ELF-1 (cell line): ENCODE measurements at places on chromosomes 7 and 10.

DNA sequence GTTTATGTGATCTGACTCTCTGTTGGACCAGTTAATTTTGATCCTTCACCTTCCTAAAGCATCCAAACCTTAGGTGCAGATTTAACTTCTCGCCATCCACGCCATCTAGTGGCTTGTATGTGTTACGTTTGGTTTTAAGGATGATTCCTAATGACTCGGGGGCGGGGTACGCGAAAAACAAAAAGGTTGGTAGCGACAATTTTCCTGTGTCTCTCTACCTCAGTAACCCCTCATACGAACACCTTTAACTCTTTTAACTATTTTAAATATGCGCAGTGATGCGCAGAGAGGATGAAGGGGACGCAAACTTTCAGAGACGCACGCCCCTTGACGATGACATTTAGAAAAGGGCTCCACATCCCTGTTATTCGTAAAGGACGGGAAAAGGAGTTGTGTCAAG, 714 bp upstream of the KCND2 start:
- DNase-seq = peak; percentile 55

DNA sequence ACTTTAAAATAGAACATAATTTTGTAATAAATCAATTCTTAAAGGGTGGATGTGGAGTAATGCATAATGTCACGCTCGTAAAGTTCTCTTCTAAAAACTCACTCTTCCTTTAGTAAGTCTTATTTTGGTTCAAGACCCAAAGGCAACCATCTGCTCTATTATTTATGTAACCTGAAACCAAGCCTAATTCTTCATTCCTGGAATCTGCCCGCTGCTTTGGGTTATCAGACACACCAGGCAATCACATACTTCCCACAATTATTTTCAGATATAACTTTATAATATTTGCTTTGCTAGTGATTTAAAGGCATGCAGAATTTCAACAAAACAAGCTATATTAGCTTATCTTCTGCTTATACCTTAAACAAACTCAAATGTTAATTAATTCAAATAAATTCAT, 39.0 kb downstream of the RAB11FIP2 start:
- DNase-seq = no peak

DNA sequence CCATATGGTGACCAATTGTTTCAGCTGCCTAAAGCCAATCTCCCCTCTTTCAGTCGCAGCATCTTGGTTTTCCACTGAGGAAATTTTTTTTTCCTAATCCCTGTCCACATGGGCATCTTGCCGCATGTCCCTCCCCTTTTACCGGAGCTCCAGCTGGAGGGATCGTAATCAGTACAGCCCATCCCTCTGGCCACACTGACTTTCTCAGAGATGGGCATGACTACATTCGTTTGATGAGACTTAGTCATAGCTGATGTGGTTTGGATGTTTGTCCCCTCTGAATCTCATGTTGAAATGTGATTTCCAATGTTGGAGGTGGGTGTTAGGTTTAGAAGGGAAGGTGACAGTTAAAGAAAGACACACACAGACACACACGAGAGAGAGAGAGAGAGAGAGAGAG, 186.8 kb upstream of the CXCL12 start:
- DNase-seq = no peak

DNA sequence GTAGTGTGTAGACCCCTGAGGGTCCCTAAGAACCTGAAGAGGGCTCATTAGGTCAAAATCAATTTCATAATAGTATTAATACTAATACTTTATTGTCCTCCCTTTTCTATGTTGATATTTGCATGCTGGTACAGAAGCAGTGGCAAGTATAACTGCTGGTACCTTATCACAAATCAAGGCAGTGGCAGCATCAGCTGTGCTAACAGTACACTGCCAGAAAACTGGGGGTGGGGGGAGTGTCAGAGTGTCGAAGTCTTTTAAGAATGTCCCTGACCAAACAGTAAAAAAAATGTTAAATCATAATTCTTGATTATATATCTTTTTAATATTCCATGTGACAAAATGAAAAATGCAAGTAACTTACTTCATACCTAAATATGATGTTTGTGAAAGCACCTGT, 716.9 kb downstream of the MAGI2 start:
- DNase-seq = no peak

- DNase-seq = no peak
These were observed 111.5 kb downstream of the PLCE1 start for GRCh38 chr10:94105226-94105625.

DNA sequence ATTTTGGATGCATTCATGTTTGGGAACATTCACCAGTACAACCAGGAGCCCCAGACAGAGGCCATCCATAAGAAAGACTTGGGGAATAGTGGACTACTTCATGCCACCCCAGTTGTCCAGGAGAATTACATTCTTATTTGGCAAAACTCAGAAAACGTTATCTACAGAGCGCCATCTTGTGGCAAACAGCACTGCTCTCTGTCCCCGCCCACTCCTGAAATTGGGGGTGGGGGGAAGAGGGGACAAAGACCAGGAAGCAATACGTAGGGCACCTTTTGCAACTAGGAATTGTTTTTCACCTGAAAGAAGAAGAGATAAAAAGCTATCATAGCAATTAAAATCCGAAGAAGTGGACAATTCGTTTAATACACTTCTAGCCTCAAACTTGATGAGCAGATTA, 134.6 kb upstream of the MGMT start:
- peak; percentile 81 for DNase-seq

GRCh38 chr7:106199813-106200364, 84.9 kb downstream of the NAMPT start:
- DNase-seq = no peak

- no peak for DNase-seq
These were observed 192.4 kb upstream of the DKK1 start for GRCh38 chr10:52121688-52122087.

DNA sequence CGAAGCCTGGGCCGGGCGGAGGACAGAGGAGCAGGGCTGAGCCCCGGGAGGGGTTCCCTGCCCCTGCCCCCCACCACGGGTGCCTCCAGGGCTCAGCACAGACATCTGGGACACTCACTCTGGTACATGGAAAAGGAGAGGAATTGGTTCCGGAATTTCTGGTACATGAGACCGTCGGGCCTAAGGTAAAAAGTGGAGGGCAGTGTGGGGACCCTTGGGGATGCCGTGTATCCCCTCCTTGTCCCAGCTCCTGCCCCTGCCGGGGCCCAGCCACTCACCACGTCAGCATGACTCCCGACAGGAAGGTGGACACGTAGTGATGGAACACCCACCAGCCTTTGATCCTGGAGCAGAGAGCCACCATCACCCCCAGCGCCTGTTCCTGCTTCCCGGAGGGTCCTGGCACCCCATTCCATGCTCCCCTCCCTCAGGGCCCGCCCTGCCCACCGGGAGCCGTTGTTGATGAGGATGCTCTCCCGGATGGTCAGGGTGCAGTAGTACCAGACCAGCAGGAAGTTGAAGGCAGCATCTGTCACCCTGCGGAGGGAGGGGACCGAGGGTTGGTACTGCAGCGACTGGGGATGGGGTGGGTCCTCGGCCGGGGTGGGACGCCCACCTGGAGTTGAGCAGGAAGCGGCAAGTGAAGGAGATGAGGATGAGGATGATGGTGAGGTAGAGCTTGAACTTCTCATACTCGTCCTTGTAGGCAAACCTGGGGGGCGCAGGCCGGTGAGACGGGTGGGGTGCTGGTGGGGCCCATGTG, 6.4 kb downstream of the TMEM120A start:
- no peak for DNase-seq

- no peak for DNase-seq
These were observed 198.8 kb downstream of the GRID1 start for GRCh38 chr10:86167762-86168128.

DNA sequence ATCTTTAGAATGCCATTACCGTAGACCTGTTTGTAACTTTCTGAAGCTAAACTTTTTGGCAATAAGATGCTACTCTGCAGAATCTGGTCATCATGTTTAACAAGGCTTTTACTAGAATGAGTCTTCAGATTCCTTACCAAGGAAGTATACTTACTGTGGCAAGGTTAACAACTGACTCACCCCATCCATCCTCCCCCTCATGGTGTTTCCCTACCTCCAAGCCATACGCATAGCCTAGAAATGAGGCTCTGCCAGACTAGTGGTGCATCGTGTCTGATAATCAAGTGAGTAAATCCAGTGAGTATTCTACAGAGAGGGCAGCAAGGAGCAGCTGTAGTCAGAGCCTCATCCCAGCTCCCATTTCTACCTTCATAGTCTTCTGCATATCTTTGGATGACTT, 223.6 kb downstream of the IPMK start:
- no peak for DNase-seq

DNA sequence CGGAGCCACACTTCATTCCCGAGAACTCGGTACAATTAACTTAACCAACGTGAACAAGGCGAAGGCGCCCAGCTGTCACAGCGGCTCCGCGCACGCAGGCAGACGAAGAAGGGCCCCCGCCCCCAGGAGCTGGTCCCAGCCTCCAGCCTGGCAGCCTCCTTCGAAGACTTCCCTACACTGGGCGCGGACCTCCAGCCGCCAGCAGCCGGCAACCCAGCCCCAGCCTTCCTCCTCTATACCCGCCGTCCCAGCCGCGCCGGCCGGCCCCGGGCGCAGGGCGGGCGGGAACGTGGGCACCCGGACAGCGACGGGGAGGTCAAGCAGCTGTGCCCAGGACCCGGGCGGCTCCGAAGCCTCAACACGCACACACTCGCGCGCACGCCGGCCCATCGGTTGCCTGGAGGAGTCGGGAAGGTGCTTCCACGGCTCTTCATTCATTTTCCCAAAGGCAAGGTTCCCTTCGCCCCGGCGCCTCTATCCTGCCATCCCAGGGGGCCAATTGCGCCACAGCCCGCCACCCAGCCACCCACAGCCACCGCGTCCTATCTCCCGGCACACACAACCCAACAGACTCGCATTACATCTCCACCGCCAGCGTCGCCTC, 1.6 kb downstream of the CHST15 start:
- peak; percentile 60 for DNase-seq

DNA sequence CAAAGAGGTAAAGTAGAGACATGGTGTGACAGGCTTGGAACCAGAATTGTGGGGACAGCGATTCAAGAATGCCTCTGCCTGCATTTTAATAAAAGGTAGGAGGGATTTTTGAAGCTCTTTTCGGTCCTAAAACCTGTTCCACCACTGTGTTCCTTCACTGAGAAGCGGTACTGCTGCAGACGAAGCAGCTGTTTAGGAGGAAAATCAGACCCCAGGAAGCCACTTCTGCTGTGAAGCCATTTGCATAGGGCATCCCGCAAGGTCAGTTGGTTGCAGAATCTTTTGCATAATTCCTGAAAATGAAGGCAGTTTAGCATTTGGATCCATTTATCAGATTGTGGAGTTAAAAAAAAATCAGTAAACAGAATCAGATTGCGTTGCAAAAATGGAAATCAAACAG, 183.3 kb upstream of the PRKCQ start:
- peak; percentile 7 for DNase-seq

GRCh38 chr10:35451151-35452016, 115.1 kb downstream of the CCNY start:
- DNase-seq = no peak

DNA sequence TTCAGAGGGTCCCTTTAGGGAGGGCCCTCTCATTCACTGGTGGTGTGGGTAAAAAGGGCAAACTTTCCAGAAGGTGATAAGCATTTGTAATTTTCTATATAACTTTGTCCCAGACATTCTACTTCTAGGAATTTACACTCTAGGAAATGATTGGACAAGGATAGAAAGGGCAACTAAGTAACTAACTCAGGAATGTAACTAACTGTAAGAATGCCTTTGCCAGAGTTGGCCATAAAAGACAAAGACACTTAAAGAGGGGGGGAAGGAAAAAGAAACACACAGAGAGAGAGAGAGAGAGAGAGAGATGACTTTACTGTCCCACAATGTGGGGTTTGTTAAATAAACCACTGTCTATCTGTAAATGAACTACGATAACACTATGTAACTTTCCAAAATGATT, 38.5 kb upstream of the ITPRID1 start:
- DNase-seq = no peak

DNA sequence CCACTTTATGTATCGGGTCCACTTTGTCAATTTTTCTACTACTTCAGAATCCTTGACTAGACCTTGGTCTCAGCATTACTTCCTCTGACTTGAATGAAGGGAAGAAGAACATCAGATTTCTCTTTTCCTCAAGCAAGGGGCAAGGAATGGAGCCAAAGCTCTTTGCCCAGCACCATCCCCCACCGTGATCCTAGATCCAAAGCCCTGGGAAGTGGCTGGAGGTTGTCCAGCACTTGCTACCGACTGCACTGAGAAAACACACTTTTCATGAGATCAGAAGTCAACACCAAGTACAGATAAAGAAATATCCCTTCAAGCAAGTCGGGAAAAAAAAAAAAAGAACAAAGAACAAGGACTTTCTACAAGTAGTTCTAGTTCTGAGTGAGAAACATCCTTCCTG, 102.1 kb upstream of the DDC start:
- no peak for DNase-seq
